ENCODE measurements at places on chromosomes 7 and 10.

DNA sequence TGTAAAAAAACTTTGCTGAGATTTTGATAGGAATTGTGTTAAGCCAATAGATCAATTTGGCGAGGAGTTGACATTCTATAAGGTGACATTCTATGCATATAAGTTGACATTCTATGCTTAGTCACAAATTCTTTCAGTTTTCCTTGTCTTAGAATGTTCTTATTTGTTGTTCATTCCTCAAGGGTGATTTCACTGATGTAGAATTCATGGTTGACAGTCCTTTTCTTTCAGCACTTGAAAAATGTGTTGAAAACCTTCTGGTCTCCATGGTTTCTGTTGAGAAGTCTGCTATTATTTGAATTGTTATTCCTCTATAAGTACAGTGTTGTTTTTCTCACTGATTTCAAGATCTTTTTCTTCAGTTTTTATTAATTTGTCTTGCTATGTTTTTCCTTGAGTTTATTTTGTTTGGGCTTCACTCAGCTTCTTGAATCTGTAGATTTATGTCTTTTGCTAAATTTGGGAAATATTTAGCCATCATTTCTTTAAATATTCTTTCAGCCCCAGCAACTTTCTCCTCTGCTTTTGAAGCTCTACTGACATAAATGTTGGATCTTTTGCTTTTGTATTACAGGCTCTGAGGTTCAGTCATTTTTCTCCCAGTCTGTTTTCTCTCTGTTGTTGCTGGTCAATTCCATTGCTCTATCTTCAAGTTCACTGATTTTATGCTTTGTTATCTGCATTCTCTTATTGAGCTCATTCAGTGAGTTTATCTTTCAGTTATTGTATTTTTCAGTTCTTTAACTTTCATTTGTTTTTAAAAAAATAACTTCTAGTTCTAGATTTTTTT lies 154.9 kb downstream of the SDK1 start:
- DNase-seq: no peak

- DNase-seq: peak; percentile 66
These were observed 267.2 kb downstream of the GLRX3 start for GRCh38 chr10:130403153-130404075.

GRCh38 chr10:18312374-18313139 lies 172.3 kb downstream of the CACNB2 start:
- no peak for DNase-seq

DNA sequence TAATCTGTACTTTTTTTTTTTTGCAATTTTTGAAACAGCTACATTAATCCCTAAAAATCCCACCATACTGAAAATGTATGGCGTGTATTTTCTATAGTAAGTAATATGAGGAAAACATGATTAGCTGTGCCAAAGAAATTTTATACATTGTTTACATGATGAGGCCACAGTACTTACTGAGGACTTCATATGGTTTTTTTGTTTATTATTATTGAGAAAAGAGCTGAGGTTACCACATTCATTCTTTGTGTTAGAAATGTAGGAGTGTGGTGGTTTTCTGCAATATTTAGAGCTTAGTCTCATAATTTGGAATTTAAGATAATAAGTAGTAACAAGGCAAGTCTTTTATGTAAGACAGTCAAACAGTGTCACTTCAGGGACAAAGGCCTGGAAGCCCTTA lies 45.1 kb downstream of the SLC25A40 start:
- no peak for DNase-seq

- no peak for DNase-seq
These were observed 1.3 kb upstream of the SP4 start for GRCh38 chr7:21426286-21427181.

DNA sequence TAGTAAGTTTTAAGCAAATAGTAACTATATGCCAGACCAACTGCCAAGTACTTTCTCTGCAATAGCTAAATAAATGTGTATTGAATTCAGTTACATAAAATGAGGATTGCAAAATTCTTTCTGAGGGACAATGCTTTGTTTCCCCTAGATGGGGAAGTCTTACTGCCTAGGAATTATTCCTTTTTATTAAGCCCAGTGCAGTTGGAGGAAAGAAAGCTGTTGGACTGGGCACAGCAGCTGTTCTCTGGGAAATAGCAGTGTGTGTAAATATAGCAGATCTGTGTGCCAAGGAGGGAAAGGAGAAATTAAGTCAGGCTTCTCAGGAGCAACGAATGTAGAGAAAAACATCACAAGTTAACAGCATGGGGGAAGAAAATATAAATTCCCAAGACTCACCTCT lies 77.1 kb downstream of the SEC23IP start:
- no peak for DNase-seq

GRCh38 chr10:33336582-33337325 lies 2.3 kb upstream of the NRP1 start:
- DNase-seq: no peak

DNA sequence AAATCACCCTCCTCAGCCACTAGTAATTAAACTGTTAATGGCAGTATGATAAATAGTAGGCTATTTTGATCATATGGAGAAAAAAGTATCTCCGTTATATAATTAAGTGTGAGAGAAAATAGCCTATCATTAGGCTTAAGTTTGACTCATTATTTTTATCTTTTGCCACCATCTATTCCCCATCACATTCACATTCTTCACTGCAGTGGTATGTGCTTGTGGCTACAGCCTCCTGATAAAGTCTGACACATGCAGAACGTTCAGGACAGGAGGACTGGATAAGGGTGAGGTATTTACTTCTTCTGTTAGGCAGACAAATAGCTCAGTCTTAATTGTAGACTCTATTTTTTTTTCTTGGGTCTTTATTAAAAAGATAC lies 5.8 kb downstream of the NEBL start:
- DNase-seq: no peak

- DNase-seq: no peak
These were observed 111.1 kb upstream of the AFAP1L2 start for GRCh38 chr10:114515298-114515914.

DNA sequence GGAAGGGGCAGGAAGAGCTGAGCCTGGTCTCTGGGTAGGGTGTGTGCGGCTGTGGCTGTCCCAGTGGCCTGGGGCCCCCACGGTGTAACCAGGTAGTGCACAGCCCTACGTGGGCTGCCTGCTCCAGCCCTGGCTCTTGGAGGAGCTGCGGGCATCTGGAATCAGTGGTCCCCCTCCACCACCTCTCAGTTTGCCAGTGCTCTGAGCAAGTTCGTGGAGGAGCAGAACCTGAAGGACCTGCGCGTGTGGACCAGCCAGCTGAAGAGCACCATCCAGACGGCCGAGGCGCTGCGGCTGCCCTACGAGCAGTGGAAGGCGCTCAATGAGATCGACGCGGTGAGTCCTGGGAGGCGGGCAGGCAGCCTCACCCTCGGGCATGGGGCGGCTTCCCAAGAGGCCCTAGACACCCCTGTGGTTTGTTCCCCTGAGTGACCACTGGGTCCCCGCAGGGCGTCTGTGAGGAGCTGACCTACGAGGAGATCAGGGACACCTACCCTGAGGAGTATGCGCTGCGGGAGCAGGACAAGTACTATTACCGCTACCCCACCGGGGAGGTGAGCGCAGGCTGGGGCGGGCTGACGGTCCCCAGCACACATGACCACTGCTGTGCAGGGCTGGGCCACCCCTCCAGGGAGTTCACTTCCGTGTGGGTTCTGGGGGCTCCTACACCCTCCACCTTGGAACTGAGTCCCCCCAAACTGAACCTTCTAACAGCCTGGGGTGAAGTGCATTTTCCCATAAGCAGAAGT lies 18.6 kb downstream of the PFKFB3 start:
- no peak for DNase-seq

DNA sequence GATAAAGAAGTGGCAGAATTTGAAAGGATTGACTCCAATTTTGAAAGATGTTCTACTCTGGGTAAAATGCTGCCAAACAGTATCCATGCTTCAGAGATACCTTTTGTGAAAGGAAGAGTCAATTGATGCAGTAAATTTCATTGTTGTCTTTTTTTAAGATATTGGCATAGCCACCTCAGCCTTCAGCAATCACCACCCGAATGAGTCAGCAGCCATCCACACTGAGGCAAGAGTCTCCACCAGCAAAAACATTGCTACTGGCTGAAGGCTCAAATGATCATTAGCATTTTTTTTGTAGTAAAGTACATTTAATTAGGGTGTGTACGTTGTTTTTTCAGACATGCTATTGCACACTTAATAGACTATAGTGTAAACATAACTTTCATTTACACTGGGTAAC lies 31.7 kb upstream of the CYP26C1 start:
- DNase-seq: no peak

GRCh38 chr7:129386506-129386905 lies 47.7 kb upstream of the STRIP2 start:
- DNase-seq: no peak

DNA sequence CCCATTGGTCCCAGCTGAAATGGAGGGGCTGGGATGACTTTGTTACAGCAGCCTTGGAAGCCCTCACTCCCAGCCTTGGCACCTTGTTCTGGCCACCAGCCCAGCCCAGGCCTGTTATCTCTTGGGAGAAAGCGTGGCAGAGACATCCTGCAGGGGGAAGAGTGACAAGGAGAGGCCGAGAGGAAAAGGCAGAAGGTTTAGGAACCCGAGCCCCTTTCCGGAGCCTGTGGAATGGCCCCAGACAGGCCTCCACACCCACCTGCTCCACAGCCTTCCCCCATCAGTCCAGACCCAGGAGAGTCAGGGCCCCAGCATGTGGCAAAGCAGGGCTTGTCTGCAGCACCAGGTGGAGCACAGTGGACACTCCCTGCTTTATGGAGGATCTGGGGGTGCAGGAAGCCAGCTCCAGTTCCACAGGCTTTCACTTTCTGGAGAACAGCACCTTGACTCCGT lies 24.1 kb upstream of the TRIM8 start:
- no peak for DNase-seq

DNA sequence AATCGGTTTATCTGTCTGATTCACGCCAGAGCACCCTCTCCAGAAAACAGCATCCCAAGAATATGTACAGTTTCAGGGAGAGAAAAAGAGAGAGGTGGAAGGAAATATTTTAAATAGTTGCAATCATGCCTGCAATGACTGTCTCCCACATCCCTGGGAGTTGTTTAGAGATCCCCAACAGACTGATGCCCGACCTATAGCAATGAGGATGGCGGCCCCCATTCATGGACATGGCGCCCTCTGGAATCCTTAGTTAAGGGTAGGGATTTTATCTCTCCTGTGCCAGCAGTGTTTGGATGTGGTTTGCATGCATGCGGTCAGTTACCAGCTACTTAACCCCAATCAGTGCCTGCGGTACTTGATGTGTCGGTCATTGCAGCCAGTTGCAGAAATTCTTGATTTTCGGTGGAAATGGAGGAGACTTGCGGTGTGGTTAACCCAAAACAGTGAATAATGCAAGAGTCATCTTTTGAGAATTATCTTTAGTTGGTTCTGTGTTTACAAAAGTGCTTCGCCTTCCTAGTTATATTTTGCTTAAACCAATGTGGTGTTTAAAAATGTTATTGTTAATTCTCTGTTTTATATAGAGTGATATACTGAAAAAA lies 186.0 kb upstream of the TCF7L2 start:
- DNase-seq: no peak

DNA sequence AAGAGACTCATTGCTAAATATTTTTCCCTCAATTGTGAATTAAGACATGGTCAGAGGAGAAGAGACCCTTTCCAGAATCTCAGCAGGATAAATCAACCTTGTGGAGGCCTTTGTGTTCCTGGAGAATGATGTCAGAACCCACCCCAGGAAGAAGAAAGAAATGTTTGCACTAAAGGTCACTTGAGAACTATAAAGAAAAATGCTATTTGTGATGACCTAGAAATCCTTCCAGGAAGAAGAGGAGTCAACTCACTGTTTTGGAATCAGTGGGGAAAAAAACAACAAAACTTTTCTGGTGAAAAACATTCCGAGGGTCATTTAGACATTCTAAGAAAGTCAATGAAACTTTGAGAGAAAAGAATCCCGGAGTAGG lies 129.1 kb upstream of the ANKRD1 start:
- DNase-seq: no peak

DNA sequence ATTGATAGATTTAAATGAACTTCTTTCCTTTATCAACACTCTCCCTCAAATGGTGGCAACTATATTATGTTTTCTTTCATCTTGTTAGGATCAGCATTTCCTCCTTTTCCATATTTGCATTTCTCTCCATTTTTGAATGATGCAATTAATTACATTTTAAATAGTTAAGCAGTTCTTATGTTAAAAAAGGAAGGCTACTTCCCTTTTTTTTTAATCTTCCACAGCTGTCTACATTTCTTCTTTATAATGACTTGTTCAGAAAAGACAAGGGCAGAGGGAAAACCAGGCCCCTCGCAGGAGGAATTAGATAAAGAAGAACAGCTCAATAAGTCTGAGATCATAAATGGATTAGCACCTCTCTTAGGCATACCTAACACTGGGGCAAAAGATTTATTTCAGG lies 208.9 kb downstream of the ARL4A start:
- DNase-seq: no peak

DNA sequence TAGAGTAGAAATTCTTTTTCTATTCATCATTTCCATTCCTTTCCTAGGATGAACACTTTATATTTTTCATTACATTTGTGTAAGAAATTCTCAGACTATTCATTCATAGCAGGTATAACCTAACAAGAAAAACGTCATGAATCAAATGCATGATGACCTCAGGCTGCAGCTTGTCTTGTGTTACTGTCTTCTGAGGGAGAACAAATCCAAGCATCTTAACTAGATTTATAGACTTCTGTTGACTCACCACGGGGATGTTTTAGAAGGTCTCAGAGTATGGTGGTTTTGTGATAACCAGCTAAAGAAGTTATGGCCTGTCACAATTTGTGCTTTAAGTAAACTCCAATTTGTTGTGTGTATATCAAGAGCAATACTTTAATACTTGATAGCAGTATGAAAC lies 102.7 kb downstream of the ANKRD7 start:
- no peak for DNase-seq

- no peak for DNase-seq
These were observed 24.9 kb downstream of the CALD1 start for GRCh38 chr7:134804351-134804750.

GRCh38 chr7:36961097-36961496 lies 236.8 kb upstream of the AOAH start:
- no peak for DNase-seq

DNA sequence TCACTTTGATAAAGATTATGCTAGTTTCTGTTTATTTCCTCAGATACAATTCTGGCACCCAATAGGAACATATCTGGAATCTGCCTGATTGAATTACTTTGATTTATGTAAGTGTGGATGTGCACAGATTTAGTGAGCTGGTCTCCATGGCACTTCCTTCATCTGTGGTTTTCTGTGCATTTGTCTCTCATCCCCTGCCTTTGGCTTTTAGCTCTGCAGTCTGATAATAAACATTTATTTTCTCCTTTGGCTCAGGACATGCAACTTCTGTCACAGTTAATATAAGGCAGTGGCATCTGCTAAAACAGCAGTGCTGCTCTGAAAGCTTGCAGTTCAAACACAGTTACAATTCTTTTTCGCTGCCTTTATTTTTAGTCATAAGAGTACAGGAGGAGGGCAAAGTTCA lies 273.7 kb upstream of the CHRM2 start:
- DNase-seq: no peak

DNA sequence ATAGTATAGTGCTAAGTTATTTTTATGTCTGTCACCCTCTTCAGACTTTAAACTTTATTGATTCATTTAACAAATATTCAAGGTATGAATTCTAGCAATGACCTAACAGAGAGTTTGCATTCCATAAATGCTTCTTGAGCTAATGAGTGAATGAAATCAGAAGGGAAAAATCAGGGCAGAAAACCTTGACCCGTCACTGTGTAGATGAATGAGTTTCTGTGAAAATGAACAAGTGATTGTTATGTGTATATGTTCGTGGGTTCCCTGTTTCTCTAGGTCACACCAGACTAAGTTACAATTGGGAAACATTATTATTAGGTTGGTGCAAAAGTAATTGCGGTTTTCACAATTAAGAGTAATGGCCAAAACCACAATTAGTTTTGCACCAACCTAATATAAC lies 30.1 kb downstream of the APBB1IP start:
- DNase-seq: no peak

All from NCI-H2029 treated with DMSO at 0.1 percent for 48 hours (cell line).